ENCODE measurements at places on chromosomes 2 and 18. TPM values are rescaled to one million over a fixed set of nuclear protein-coding genes. Genes with fewer than 3 reads are reported as not detected.

DNA sequence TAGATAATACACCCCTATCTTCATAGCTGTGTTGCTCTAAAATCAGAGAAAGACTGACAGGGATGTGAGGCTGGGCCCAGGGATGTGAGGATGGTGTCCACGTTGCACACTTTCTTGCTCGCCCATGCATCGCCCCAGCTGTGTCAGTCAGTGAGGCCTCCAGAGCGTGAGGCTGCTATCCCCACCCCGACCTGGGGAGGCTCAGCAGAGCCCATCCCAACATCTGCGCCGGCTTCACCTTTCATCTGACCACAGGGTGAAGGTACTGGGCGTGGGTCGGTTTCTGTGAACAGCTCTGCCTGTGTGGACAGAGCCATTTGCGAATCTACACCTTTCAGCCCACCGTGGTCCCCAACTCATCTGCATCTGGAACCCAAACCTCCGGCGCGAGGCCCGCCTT, 255.7 kb downstream of the HDAC4 start:
- DNase-seq, result no peak

DNA sequence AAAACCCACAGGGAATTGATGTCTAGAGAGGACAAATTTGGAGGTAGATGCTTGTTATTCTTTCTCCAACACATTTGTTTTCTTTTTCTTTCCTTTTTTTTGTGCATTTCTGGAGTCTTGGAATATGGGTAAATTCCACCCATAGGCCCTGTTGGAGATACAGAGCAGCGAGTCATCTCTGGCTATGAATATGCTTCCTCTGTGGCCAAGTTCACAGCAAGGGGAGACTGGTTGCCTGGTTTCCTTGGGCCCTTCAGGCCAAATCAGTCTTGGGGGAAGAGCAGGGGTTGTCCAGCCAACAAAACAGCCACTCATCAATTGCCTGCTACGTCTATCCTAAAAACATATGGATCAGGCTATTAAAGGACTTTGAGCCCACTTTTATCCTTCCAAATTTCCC, 27.5 kb downstream of the SP100 start:
- DNase-seq, result no peak

DNA sequence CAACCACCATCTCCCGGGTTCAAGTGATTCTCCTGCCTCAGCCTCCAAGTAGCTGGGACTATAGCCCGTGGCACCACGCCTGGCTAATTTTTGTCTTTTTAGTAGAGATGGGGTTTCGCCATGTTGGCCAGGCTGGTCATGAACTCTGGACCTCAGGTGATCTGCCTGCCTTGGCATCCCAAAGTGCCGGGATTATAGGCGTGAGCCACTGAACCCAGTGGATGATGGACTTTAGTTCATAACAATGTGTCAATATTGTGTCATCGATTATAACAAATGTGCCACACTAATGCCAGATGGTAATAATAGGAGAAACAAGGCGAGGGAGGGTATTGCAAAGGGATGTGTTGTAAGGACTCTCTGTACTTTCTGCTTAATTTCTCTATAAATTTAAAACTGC, 216.6 kb downstream of the ZBTB7C start:
- no peak for DNase-seq

DNA sequence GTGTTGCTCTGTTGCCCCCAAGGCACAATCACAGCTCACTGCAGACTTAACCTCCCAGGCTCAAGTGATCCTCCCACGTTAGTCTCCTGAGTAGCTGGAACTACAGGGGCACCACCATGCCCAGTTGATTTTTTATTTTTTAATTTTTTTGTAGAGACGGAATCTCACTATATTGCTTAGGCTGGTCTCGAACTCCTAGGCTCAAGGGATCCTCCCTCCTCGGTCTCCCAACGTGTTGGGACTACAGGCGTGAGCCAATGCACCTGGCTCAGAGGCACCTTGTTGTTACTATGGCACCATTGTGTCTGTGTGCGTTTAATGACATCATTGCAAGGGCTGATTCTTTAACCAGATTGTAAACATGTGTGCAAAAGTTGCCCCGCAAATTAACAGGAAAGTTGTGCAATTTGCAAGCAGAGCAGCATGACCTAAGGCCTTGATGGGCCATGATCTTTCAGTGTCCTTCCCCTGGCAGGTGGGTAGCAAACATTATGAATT, 22.6 kb downstream of the TCF23 start:
- DNase-seq, result no peak

- DNase-seq, result no peak
Measured at GRCh38 chr18:33761363-33761762, 183.3 kb downstream of the ASXL3 start.

DNA sequence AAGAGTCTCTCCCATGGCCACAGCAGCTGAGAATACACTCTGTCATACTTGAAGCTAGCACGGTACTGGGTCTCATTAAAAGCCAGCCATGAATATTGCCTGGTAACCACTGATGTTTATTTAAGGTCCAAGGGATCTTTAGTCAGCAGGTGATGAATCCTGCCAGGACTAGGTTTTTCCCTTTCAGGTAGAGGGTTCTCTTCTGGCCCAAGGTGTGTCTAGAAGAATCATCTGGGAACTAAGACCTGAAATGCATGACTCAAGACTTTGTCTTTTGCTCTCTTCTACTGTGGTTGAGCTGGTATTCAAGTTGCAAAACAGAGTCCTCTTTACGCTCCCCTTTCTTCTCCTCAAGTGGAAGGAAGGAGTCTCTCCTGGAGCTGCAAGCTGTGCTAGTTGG, 400.5 kb upstream of the FSIP2 start:
- DNase-seq, result no peak

- DNase-seq, result no peak
Measured at GRCh38 chr2:102116630-102117471, 25.7 kb upstream of the IL1R1 start.

The CTLA4 gene
- total RNA-seq, result not detected

GRCh38 chr2:71100195-71100964, 29.6 kb downstream of the MCEE start:
- DNase-seq, result peak; percentile 46

The NMUR1 gene
- 0.79 TPM for total RNA-seq

DNA sequence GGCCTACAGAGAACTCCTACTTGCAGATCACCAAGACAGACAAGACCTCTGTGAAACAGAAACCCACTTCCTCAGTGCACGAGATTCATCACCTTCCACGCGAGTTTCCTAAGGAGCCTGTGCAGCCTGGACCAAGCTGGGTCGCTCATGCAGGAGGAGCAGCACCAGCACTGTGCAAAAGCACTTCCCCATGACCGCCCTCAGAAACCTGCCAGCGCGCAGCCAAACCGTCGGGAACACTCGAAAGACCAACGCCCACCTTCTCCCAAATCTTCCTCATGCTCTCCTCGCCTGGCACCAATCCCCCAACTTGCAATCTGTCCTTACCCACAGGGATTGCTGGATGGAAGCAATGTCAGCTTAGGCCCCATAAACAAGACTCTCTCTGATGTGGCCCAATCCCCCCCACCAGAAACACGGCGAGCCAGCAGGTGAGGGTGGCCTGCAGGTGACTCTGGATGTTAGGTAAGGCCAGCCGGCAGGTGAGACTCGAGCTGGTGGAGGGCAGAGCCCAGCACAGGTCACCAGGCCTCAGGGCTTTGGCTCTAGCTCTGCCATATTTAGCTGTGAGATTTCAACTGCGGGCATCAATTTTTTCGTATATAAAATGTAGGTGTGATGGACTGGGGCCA, 69.4 kb downstream of the PXDN start:
- no peak for DNase-seq
